ENCODE measurements at places on chromosomes 1 and 21.
A peak's percentile ranks its signal among the peaks of the same experiment; 100 is the strongest.

- no peak for DNase-seq
Measured at GRCh38 chr1:21665711-21666575, 3.2 kb downstream of the RAP1GAP start.

GRCh38 chr21:14403681-14404318 lies 20.9 kb upstream of the HSPA13 start:
- DNase-seq, result no peak

DNA sequence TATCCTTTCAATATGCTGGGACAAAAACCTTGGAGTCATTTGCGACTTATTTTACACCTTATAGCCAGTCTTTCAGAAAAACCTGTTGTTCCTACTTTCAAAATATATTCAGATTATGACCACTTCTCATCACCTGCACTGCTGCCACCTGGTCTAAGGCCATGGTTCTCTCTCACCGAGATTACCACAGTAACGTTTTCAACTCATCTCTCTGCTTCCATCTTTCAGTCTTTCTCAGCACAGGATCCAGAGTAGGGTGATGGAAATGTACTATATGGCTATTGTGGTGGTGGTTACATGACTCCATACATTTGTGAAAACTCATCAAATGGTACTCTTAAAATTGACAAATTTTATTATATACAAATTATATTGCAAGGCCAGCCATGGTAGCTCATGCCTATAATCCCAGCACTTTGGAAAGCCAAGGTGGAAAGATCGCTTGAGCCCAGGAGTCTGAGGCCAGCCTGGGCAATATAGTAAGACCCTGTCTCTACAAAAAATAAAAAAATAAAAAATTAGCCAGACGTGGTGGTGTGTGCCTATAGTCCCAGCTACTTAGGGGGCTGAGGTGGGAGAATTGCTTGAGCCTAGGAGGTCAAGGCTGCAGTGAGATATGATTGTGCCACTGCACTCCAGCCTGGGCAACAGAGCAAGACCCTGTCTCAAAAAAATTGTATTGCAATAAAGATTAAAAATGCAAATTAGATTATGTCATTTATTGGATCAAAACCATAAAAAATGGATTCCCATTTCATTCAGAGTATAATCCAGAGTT lies 120.9 kb upstream of the PPP2R5A start:
- no peak for DNase-seq

- no peak for DNase-seq
Measured at GRCh38 chr1:30684259-30684658, 39.1 kb downstream of the MATN1 start.

- no peak for DNase-seq
Measured at GRCh38 chr21:45031571-45032191, 42.7 kb upstream of the ADARB1 start.

GRCh38 chr1:118323246-118323645 lies 138.2 kb upstream of the SPAG17 start:
- peak; percentile 63 for DNase-seq

GRCh38 chr1:220775240-220775853 lies 11.4 kb upstream of the MTARC1 start:
- DNase-seq, result no peak

DNA sequence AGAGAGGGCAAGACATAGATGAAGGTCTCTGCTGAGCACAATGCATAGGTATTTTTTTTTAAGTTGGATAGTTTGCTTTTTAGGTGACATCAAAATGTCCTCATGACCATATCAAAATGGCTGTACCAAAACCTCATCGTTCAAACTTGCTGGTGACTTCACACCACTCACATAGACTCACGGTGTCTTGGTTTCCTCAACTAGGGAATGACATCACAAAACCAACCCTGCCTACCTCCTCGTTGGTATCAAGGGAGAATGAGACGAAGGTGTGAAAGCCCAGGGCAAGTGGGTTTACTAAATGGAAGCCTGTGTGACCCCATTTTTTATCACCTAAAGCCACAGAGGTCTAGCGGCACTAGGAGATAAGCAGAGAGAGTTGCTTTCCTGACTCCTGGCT lies 1.6 kb downstream of the PIGR start:
- no peak for DNase-seq
